SJSA1 (cell line): ENCODE measurements at places on chromosomes 7 and 10.
A peak's percentile ranks its signal among the peaks of the same experiment; 100 is the strongest.

DNA sequence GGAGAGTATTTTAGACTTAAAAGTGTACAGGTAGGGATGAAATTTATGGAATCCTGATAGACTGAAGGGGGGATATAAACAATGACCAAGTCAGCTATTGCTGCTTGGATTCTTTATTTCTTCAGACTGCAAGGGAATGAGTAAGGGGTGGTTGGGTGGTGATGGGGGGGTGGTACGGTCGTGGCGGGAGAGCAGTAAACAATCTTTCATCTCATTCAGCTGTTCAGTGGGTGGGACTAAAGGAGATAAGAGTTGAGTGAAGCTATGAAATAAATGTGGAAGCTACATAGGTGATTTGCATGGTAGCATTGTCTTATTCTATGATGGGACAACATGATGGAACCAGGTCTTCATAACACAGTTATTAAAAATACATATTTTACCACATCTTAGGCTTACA, 1.8 kb downstream of the SEPTIN7 start:
- H3K36me3 ChIP-seq = peaks cover 8% of the 10 kb centered on the region
- H3K27ac ChIP-seq = 0 out of 2 replicates have a peak overlapping the region, but pooled peaks have one; percentile 97
- peak overlapping the region; percentile 76 for H3K4me3 ChIP-seq
- no peak for DNase-seq
- H3K4me1 ChIP-seq = peaks cover 18% of the 10 kb centered on the region
- H3K27me3 ChIP-seq = no peaks in the 10 kb centered on the region

GRCh38 chr7:46864716-46865115, 717.2 kb downstream of the TNS3 start:
- no peak for DNase-seq
- no peaks in the 10 kb centered on the region for H3K27me3 ChIP-seq
- no peak overlapping the region for H3K4me3 ChIP-seq
- no peaks in the 10 kb centered on the region for H3K36me3 ChIP-seq
- no peaks in the 10 kb centered on the region for H3K4me1 ChIP-seq

DNA sequence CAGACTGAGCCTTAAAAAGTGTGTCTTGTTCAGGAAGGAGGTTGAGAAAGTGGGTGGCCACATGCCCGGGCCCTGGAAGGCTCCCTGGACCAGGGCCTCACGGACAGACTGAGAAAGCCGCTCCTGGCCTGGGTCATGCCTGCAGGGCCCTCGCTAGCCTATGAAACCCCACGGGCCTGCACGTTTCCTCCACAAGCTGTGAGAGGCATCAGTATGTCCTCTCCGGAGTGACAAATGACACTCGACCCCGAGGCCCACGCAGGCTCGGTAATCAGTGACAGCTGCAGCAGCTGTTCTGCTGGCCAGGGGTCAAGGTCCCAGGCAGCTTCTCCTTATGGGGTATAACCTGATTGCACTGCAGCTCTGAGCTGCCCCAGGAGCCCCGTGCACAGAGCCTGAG, 47.6 kb downstream of the ASB13 start:
- peaks cover 21% of the 10 kb centered on the region for H3K4me1 ChIP-seq
- no peaks in the 10 kb centered on the region for H3K27me3 ChIP-seq
- no peaks in the 10 kb centered on the region for H3K36me3 ChIP-seq
- H3K4me3 ChIP-seq = no peak overlapping the region
- no peak for DNase-seq

DNA sequence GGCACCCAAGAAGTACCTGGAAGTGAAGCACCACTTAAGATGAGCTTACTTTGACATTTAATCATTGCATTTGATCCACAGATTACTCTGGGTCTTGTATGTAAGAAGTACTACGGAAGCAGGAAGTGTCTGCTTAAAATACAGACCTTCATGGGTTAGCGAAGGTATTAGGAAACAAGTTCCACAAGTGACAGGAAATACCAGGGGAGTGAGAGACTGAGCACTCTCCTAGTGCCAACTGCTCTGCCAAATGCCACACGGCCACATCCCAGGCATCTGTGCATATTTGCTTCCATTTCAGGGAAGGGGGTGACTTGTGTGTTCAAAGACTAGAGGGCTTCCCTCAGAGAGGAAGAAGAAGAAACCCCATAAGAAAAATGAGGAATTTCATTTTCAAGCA, 57.2 kb upstream of the ANK3 start:
- no peak for DNase-seq
- H3K27me3 ChIP-seq = no peaks in the 10 kb centered on the region
- no peaks in the 10 kb centered on the region for H3K36me3 ChIP-seq
- no peak overlapping the region for H3K27ac ChIP-seq
- H3K4me3 ChIP-seq = no peak overlapping the region

GRCh38 chr10:50851884-50852671, 33.3 kb downstream of the A1CF start:
- 0 out of 2 replicates have a peak, but pooled peaks cover 4% of the 10 kb centered on the region for H3K4me1 ChIP-seq
- H3K27me3 ChIP-seq = no peaks in the 10 kb centered on the region; the same call in 1 of the 2 replicates
- DNase-seq = no peak
- H3K36me3 ChIP-seq = no peaks in the 10 kb centered on the region
- no peak overlapping the region for H3K4me3 ChIP-seq

GRCh38 chr10:98453729-98454128, 7.0 kb upstream of the HPS1 start:
- no peaks in the 10 kb centered on the region for H3K4me1 ChIP-seq
- H3K27me3 ChIP-seq = 0 out of 2 replicates have a peak, but pooled peaks cover 7% of the 10 kb centered on the region
- no peak overlapping the region for H3K27ac ChIP-seq
- H3K4me3 ChIP-seq = no peak overlapping the region
- DNase-seq = no peak

DNA sequence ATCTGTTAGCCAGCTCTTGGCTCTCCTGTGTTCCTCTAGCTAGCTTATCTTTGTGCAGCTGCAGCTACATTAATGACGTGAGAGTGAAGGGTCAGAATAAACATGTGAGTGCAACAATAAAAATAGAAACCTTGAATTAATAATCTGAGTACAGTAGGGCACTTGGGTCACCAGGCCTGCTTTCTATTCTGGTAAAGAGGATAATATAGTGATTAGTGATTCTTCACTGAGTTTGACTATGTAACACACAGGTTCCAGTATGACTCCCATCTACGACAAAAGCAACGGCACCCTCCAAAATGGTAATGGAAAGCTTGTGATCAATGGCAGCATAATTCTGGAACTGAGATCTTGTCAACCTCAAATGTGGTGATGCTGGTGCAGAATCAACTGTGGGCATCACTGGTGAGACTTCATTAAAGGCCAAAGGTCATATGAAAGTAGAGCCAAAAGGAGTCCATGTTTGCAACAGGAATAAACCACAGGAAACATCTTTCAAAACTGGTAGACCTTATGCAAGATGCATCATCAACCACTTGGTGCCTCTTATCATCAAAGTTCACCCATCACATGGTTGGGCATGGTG, 77.6 kb downstream of the NRBF2 start:
- H3K27ac ChIP-seq = no peak overlapping the region
- no peak for DNase-seq
- no peak overlapping the region for H3K4me3 ChIP-seq
- peaks cover 71% of the 10 kb centered on the region for H3K36me3 ChIP-seq
- H3K4me1 ChIP-seq = peaks cover 21% of the 10 kb centered on the region
- no peaks in the 10 kb centered on the region for H3K27me3 ChIP-seq

- H3K27me3 ChIP-seq = no peaks in the 10 kb centered on the region
- peak; percentile 72 for DNase-seq
- peaks cover 5% of the 10 kb centered on the region; the same call in 1 of the 2 replicates for H3K36me3 ChIP-seq
- H3K4me1 ChIP-seq = peaks cover 25% of the 10 kb centered on the region
Observed at GRCh38 chr10:133379152-133379800, at the start of gene PAOX. TSS of gene PAOX (plus strand) at chr10:133379262. CDS start at chr10:133379317, 55 bp downstream.

DNA sequence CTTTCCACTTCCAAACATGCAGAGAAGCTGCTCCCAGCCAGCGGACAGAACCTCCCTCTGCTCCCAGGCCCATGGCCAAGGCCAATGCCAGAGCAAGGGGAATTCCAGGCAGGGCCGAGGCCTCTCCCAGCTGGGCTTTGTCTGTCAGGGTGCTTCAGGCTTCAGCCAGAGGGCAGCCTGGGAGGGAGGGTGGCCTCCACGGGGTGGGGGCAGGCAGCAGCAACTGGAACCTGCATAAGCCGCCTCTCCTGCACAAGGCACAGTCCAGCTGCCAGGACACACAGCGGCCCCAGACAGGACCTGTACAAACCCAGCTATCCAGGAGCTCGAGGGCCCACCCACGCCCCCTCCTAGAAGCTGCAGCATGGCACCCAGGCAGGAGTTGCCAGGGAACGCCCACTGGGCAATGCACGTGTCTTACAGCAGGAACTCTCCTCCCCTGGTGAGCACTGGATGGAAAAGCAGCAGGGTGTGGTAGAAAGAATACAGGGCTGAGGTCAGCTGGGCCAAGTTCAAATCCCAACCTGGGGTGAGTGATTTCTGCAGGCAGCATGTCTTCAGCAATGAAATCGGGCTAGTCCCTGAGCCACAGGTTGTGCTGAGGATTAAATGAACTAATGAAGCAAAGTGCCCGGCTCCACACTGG, 7.6 kb downstream of the FAM53B start:
- no peak overlapping the region for H3K27ac ChIP-seq
- no peaks in the 10 kb centered on the region for H3K36me3 ChIP-seq
- peak; percentile 30 for DNase-seq
- H3K4me3 ChIP-seq = no peak overlapping the region

DNA sequence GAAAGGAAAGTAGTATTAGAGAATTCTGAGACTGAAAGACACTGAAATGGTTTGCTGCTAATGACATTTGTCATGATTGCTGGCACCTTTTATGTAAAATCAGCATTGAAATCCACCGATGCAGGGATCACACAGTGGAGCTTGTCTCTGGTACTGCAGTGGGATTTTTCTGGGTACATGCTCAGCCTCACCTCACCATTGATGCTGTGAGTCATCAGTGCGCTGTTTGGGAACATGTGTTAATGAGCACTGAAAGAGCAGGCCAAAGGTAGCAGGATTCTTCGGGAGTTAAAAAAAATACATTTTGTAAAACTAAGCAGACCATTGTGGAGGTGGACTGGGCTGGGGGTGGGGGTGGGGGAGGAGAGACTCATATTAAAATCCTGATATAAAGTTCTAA, 174.9 kb downstream of the CREB5 start:
- no peaks in the 10 kb centered on the region for H3K4me1 ChIP-seq
- no peak overlapping the region for H3K27ac ChIP-seq
- DNase-seq = no peak
- 0 out of 2 replicates have a peak, but pooled peaks cover 4% of the 10 kb centered on the region for H3K27me3 ChIP-seq
- H3K4me3 ChIP-seq = no peak overlapping the region

- no peaks in the 10 kb centered on the region for H3K36me3 ChIP-seq
- no peak for DNase-seq
- no peak overlapping the region for H3K4me3 ChIP-seq
- no peaks in the 10 kb centered on the region for H3K27me3 ChIP-seq
- H3K27ac ChIP-seq = no peak overlapping the region
- H3K4me1 ChIP-seq = peaks cover 4% of the 10 kb centered on the region; the same call in 1 of the 2 replicates
Observed at GRCh38 chr7:75856536-75856935, 22.3 kb upstream of the RHBDD2 start.

- no peaks in the 10 kb centered on the region for H3K4me1 ChIP-seq
- peaks cover 74% of the 10 kb centered on the region for H3K36me3 ChIP-seq
- DNase-seq = no peak
Observed at GRCh38 chr7:157255201-157255606, 81.6 kb upstream of the DNAJB6 start.

DNA sequence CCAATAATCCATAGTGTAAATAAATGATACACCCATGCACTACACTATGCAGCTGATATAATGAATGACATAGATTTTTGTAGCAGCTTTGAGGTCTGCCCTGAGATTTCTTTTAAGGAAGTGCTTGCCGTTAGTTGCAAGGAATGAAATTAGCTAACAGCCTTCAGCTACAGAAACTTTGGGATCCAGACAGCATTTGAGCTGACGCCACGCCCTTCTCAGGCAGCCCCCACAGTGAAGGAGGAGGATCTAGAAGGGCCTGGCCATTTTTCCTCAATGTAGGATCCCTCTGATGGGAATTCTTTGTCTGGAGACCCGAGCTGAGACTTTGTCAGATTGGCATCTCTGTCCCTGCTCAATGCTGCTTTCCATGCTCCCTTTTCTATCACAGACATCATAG, 6.1 kb upstream of the PDK4 start:
- no peaks in the 10 kb centered on the region for H3K4me1 ChIP-seq
- no peak for DNase-seq
- H3K27ac ChIP-seq = no peak overlapping the region
- no peak overlapping the region for H3K4me3 ChIP-seq
- H3K27me3 ChIP-seq = no peaks in the 10 kb centered on the region; the same call in 1 of the 2 replicates

GRCh38 chr7:39540320-39540719, 25.9 kb upstream of the YAE1 start:
- H3K27me3 ChIP-seq = no peaks in the 10 kb centered on the region
- no peaks in the 10 kb centered on the region for H3K36me3 ChIP-seq
- H3K27ac ChIP-seq = no peak overlapping the region

DNA sequence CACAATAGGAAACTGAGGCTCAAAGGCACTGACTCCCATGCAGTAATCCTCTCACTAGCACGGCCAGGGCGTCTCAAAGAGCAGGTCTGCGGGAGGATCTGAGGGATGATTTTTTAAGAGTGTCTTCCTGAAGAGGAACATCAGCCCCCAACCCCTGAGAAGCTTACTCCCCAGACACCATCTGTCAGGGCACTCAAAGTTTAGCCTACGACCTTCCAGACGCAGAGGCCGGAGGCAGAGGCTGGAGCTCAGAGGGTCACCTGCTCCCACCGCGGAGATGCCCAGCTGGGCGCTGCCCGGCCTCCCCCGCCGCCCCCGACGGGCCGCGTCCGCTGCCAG, 1.7 kb downstream of the ZNF777 start:
- H3K4me3 ChIP-seq = peak overlapping the region; percentile 62
- H3K36me3 ChIP-seq = peaks cover 23% of the 10 kb centered on the region
- H3K4me1 ChIP-seq = peaks cover 25% of the 10 kb centered on the region
- DNase-seq = no peak

DNA sequence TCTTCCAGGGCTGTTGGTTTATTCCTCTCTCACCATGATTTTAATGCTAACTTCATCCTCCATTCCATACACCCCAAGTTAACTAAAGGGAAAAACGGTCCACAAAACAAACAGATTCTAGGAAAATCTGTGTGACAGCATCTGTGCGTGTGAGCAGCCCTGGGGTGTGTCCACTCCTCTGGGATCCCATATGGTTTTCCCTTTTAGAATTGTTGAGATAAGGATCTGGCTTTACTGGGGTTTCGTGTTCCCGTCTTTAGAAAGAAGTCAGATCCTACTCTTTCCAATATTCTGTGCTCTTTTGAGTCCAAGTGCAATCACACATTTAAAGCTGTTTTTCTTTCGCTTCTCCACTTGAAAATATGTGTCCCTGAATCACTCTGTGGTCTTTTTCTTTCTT, 257.1 kb downstream of the KLF6 start:
- H3K4me1 ChIP-seq = peaks cover 41% of the 10 kb centered on the region
- no peaks in the 10 kb centered on the region for H3K36me3 ChIP-seq
- no peak overlapping the region for H3K27ac ChIP-seq
- no peak overlapping the region for H3K4me3 ChIP-seq

- peaks cover 26% of the 10 kb centered on the region for H3K4me1 ChIP-seq
- no peak overlapping the region for H3K4me3 ChIP-seq
- no peak overlapping the region for H3K27ac ChIP-seq
- peaks cover 50% of the 10 kb centered on the region for H3K36me3 ChIP-seq
- no peaks in the 10 kb centered on the region for H3K27me3 ChIP-seq
- DNase-seq = no peak
Observed at GRCh38 chr10:79262959-79263746, 84.1 kb upstream of the PPIF start.

- no peak overlapping the region for H3K27ac ChIP-seq
- H3K27me3 ChIP-seq = no peaks in the 10 kb centered on the region
- DNase-seq = no peak
- no peaks in the 10 kb centered on the region for H3K36me3 ChIP-seq
- no peak overlapping the region for H3K4me3 ChIP-seq
Observed at GRCh38 chr7:81231301-81231838, 312.5 kb upstream of the SEMA3C start.
